ENCODE measurements at places on chromosomes 4 and X.

GRCh38 chr4:45294464-45294863 is 568.1 kb upstream of the GNPDA2 start:
- no peak for DNase-seq

- no peak for DNase-seq
Measured at GRCh38 chr4:155640751-155641150, 25.9 kb upstream of the GUCY1A1 start.

DNA sequence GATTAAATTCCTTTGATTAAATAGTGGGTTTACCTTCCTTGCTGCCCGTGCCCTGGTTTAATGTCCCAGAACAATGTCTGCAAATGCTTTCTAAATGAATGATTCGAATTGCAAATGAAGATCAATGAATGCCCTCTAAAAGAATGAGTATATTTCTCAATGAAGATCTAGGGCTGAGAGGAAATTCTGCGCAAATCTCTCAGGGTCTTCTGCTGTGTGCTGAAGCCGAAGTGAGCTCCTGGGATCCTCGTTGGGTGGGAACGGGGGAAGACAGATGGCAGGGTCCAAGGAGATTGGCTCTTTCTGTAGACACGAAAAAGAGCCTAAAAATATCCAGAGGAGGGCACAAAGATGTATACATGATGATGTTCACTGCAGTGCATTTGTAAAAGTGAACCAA is 224.8 kb downstream of the STIM2 start:
- no peak for DNase-seq

DNA sequence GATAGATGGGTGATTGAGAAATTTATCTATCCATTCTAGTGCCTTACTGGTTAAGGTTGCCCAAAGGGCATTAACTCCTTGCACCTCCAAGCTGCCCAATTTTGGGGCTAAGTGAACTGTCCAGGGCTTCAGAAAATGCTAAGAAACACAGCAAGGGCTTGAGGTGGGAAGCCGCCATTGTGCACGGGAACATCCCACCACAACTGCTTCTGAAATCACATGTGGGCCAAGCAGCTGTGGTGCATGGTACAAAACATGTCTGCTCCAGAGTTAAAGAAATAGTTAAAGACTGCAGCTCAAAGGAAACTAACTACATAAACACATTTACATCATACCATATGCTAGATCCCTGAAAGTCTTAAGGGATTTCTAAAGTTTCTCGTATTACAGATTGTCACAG is 144.3 kb upstream of the NDST3 start:
- no peak for DNase-seq

DNA sequence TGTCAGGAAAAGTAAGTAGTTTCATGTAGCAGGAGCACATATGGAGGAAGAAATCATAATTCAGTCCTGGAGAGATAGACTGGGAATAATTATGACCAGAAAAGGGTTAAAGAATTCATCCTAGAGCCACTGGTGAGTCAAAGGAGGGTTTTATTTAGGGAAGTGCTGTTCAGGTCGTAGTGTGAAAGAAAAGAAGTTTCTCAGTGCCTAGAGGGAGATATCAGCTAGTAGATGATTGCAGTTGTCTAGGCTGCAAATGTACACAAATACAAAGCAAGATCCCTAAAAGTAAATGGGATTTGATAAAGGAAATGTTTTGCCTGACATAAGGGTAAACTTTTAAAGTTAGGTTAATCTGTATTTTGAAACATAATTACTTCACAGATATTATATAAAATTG is 403.2 kb downstream of the ACTRT1 start:
- no peak for DNase-seq

DNA sequence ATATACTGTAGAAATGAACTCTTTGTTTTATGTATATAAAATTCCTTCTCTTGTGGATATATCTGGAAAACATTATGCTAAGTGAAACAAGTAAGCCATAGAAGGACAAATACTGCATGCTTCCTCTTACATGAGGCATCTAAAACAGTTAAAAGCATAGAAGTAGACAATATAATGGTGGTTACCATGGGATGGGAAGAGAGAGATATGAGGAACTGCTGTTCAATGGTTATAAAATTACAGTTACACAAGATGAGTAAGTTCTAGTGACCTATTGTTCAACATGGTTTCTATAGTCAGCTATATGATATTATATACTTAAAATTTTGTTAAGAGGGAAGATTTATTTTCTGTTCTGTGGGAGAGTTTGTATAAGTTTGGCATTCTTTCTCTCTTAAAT is 43.4 kb downstream of the HTRA3 start:
- DNase-seq, result no peak

- no peak for DNase-seq
Measured at GRCh38 chr4:84971319-84971932, 4.9 kb upstream of the WDFY3 start.

DNA sequence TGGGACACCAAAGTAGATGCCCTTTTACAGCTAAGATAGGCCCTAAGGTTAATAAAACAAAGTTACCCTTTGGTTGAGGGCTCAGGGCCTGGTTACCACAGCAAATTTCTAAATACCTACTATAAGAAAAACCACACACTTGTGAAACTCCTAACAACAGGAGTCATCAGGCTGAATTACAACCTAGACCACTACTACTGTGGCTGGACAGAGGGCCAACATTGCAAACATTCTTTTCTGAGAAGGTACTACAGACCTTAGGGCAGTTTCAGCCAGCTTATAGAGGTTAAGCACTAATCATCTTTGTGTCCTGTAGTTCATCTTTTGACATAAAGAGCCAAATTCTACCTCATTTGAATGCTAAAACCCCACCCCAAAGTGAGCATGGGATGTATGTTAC is 504.0 kb downstream of the RAPGEF2 start:
- no peak for DNase-seq

DNA sequence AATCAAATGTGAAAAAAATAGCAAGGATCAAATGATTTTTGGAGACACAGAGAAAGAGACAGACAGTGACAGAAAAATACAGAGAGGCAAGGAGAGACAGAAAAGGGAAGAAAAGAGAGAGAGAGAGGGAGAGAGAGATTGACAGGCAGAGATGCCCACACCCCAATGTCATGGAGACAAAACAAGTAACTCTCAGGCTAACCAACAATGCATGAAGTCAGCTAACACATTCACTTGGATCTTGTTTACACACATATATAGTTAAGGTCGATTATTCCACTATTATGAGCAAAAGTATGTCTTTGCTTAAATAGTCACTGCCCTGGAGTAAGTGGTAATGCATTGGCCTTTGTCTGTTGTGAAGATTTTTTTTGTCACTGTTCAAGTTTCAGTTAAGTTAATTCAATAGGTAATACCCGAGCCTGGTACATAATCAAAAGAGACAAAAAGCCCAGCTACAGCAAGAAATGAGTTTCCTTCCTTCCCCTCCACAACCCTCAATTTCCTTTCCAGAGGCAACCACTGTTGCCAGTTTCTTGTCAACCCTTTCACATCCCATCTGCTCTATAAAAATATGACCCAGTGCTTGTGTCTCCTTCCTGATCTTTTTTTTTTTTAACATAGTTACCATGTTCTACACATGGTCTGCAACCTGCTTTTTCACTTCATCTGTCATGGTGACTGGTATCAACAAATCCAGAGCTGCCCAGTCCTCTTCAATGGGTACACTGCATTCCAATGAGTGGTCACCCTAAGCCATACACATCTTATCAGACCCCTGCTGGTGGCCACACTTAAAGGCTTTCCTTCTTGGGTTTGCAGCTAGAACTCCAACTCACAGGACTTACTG is 52.1 kb downstream of the PROM1 start:
- DNase-seq, result no peak

GRCh38 chr4:19286924-19287323 is 964.8 kb upstream of the SLIT2 start:
- no peak for DNase-seq

DNA sequence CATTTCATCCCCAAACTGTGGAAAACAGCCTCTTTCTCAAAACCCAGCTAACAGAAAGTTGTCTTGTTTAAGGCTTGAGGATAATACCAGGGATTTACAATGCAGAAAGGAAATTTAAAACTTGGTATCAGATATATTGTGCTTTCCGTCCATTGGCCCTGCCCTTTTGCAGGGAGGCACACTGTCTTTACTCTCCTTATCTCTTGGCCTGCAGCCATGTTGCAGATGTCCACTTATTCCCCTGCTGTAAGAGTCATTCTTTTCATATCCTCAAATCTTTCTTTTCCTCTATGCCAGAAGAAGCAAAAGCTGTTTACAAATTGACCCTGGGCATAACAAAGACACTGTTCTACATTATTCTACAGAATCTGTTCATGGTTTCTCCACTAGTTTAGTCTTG is 75.6 kb upstream of the DYNLT3 start:
- no peak for DNase-seq

- no peak for DNase-seq
Measured at GRCh38 chr4:21136051-21136630, 435.9 kb downstream of the PACRGL start.

GRCh38 chrX:1661048-1661921 is 46.4 kb downstream of the ASMT start:
- peak; percentile 97 for DNase-seq

GRCh38 chr4:111230265-111230664 is 607.4 kb upstream of the PITX2 start:
- DNase-seq, result no peak

GRCh38 chr4:122764821-122765215 is 32.3 kb downstream of the BBS12 start:
- DNase-seq, result no peak
